AG04450 (cell line): ENCODE measurements at places on chromosomes 1 and 21.

- no peak for DNase-seq
These were observed 4.2 kb upstream of the TFF3 start for GRCh38 chr21:42319376-42319775.

DNA sequence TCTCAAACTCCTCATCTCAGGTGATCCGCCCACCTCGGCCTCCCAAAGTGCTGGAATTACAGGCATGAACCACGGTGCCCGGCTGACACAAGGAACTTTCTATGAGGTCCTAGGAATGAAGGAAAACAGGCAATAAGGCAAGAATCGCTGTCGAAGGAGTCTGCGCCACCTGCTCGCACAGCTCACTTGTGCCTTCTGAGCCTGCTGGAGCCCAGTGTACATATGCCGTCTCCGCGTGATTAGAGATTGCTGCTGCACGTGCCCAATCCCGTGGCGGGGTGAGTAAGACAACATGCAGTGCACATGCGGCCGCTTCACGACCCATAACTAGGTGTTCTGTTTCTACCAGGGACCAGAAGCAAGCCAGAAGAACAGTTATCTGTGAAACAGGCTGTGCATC, 24.3 kb downstream of the H3-3A start:
- no peak for DNase-seq

DNA sequence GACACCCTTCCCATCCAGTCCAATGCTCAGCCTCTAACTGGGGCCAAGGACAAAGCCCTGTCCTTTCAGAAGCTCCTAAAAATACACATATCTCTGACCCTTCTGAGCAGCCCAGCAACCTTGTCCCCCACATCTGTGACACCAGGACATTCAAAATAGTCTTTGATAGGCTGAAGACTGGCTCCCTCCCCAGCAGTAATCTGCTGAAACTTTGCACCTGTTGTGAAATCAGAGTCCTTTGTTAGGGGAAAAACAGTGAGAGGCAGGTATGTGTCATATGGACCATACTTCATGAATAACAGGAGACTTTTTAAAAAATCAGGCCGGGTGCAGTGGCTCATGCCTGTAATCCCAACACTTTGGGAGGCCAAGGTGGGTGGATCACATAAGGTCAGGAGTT, 82.4 kb upstream of the VAMP3 start:
- DNase-seq, result no peak

DNA sequence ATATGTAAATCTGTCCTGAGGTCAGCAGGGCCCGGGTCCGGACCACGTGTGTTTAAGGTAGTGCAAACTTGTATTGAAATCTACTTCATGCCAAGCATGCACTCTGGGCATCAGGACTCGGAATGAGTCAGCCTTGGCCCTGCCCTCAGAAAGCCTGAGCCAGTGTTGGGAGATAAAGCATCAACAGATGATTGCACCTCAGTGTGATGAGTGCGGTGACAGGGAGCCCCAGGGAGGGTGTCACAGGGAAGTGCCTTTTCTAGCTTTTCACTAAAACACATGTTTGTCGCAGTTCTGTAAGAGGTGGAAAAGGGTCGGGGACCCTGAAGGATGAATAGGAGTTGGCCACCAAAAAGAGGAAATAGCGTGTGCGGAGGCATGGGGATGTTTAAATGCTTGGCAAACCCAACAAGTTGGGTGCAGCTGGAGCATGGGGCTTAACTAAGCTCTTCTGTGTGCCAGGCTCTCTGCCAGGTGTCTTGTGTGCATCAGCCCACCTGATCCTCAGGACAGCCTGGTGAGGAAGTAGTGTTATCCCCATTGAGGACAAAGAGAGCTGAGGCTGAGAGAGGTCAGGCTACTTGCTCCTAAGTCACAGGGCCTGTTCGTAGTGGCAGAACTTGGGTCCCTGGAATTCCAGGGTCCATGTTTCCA, 48.2 kb upstream of the EPB41 start:
- DNase-seq, result no peak

- DNase-seq, result no peak
These were observed 53.4 kb upstream of the ATP5PO start for GRCh38 chr21:33968995-33969348.

- DNase-seq, result no peak
These were observed 10.3 kb upstream of the SLC30A10 start for GRCh38 chr1:219938706-219939105.
